ENCODE measurements at places on chromosomes 12 and 14.

DNA sequence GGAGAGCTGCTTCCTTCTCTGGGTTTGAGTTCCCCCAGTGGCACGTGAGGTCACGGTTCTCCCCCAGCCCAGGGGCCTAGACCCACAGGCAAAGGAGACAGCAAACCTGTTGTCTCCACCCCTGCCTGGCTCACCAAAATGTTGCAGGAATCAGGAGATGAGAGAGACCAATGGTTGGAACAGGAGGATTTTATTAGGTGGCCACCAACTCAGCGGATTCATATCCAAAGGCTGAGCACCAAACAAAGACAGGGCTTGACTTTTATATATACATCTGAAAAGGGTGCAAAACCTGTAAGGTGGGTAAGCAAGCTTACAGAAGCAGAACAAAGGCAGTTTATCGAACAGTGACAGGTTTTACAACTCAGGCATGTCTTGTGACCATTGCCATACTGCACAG lies 9.2 kb upstream of the ADAM21 start:
- H3K27me3 ChIP-seq = peaks cover 8% of the 10 kb centered on the region
- no peak overlapping the region for H3K4me3 ChIP-seq
- H3K36me3 ChIP-seq = peaks cover 33% of the 10 kb centered on the region
- no peak overlapping the region for H3K27ac ChIP-seq
- H3K4me1 ChIP-seq = no peaks in the 10 kb centered on the region

DNA sequence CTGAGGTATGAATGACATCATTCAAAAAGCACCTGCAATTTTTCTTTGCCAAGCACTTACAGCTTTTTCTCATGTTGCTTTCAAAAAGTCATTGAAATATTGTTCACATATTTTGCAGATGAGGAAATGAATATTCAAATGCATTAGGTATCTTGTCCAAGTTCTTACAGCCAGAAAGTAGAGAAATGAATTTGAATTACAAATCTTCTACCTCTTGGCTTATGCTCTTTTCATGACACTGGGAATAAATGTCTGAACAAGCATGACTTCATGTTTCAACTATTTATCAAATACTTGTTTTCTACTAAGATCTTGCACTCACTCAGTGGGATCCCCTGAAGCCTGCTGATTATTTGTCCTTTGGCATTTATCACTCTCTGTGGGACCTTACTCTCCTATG lies 267.2 kb upstream of the BTG1 start:
- no peak for DNase-seq
- no peak overlapping the region for H3K4me3 ChIP-seq
- H3K27me3 ChIP-seq = no peaks in the 10 kb centered on the region
- H3K36me3 ChIP-seq = no peaks in the 10 kb centered on the region
- H3K27ac ChIP-seq = no peak overlapping the region

DNA sequence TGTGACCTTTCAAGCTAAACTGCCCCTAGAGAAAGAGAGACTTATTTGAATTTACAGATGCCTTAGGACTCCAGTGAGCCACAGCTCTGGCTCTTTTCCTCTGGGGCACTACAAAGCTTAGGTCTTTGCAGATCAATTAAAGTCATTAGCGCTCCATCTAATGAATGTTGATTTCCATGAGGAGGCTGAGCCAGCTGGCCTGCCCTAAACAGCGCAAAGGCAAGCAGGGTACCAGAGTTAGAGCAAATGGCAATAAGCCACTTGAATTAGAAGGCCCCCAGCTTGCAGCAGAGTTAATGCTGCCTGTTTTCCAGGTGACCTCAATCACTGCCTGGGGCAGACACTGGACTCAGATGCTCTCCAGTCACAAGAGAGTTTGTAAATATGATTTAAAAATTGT lies 695.3 kb downstream of the DIO2 start:
- no peaks in the 10 kb centered on the region for H3K27me3 ChIP-seq
- no peaks in the 10 kb centered on the region for H3K36me3 ChIP-seq
- H3K4me1 ChIP-seq = no peaks in the 10 kb centered on the region
- no peak overlapping the region for H3K27ac ChIP-seq
- H3K4me3 ChIP-seq = no peak overlapping the region
- no peak for DNase-seq

- peak; percentile 39 for DNase-seq
- no peaks in the 10 kb centered on the region for H3K27me3 ChIP-seq
- H3K27ac ChIP-seq = no peak overlapping the region
- H3K4me3 ChIP-seq = no peak overlapping the region
Measured at GRCh38 chr14:44962334-44963043, 499 bp downstream of the TOGARAM1 start.

DNA sequence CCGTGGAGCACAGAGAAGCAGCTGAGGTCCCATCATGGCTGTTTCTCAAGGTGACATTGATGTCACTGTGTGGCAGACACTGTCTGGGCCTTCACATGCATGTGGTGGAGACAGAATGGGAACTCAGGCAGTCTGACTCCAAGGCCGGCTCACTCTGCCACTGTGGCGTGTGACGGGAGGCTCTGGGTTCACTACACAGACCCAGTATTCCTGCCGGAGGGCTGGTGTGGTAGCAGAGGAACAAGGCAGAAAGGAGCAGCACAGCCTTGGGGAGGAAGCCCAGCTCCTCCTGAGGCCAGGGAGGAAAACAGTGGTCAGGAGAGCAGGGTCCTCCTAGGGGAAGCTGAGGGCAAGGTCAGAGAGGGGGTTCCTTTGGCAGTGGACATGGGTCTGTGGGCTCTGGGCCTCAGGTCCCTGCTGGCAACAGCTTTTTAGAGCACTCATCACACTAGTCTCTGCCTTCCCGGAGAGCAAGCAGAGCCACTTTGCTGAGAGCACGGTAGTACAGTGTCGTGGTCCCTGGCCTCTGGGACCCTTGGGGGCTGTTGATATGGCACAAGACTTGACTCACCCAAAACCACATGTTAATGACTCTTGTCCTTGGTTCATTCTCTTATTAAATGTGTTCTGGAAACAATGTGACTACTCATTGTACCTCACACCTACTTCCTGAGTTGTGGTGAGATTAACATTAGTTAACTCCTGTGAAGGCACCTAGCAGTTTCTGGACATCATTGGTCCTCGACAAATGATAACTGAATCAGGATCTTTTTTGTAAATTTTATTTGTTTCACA lies 21.3 kb downstream of the DCAF4 start:
- no peaks in the 10 kb centered on the region for H3K4me1 ChIP-seq
- no peak for DNase-seq
- H3K4me3 ChIP-seq = no peak overlapping the region
- H3K36me3 ChIP-seq = peaks cover 29% of the 10 kb centered on the region

GRCh38 chr12:93390031-93390430 lies 12.3 kb downstream of the NUDT4 start:
- H3K36me3 ChIP-seq = peaks cover 17% of the 10 kb centered on the region
- DNase-seq = no peak
- no peak overlapping the region for H3K27ac ChIP-seq
- no peak overlapping the region for H3K4me3 ChIP-seq
- peaks cover 52% of the 10 kb centered on the region for H3K4me1 ChIP-seq

DNA sequence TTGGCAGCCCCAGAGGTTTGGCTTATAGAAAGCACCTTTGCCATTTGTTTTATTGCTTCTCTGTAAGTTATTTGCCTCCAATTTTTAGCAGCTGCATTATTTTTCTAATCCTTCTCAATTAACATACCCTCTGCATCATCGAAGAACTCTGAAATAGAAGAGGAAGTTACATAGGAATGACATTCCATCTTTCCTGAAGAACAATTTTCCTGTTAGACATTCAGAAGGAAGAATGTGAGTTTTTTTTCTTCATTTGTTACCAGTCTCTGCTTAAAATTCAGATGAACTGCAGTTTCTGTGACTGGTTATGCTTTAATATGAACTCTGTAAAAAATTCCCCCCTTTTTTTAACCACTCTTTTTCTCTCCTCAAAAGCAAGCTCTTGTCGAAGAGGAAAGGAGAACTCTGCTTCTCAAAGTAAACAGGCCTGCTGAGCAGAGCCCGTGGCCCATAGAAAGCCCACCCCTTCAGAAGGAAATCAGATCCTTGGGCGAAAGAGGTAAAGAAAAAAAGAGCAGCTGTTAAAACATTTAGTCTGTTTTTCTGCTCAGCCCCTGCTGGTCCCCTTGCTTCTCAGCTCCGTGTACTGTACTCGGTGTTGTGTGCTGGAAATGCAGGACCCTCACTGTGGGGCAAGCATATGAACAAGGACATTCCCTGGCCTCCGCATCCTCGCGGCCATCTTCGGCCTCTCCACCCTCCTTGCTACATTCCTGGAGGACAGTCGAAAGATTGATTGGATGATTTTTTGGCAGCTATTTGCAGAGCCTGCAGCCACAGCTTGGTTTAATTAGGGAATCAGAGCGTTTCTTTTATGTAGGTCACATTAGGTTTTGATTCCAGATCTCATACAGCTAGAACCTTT lies 164.4 kb upstream of the LRIG3 start:
- H3K27me3 ChIP-seq = no peaks in the 10 kb centered on the region
- no peaks in the 10 kb centered on the region for H3K4me1 ChIP-seq
- H3K27ac ChIP-seq = no peak overlapping the region
- DNase-seq = no peak

- no peaks in the 10 kb centered on the region for H3K36me3 ChIP-seq
- DNase-seq = no peak
- no peaks in the 10 kb centered on the region for H3K27me3 ChIP-seq
Measured at GRCh38 chr12:21725731-21726130, 48.8 kb downstream of the KCNJ8 start.

- DNase-seq = no peak
- H3K4me1 ChIP-seq = no peaks in the 10 kb centered on the region
- no peaks in the 10 kb centered on the region for H3K27me3 ChIP-seq
- H3K27ac ChIP-seq = no peak overlapping the region
Measured at GRCh38 chr14:61387076-61387475, 65.7 kb downstream of the PRKCH start.

Measured in stimulated activated naive B cell treated with anti-CD40 and anti-IgM and Interleukin-4, amounts not matched to agents 10 μg/mL and 1 μg/mL and 100 μg/mL, for 72 hours (primary cell).